Type B pancreatic cell (in vitro differentiated cells): ENCODE measurements at places on chromosomes 7 and 10. TPM values are rescaled to one million over a fixed set of nuclear protein-coding genes. Genes with fewer than 3 reads are reported as not detected.

The MMP21 gene
- total RNA-seq: 0.31 TPM in 1 of 2 replicates, not detected in the other

DNA sequence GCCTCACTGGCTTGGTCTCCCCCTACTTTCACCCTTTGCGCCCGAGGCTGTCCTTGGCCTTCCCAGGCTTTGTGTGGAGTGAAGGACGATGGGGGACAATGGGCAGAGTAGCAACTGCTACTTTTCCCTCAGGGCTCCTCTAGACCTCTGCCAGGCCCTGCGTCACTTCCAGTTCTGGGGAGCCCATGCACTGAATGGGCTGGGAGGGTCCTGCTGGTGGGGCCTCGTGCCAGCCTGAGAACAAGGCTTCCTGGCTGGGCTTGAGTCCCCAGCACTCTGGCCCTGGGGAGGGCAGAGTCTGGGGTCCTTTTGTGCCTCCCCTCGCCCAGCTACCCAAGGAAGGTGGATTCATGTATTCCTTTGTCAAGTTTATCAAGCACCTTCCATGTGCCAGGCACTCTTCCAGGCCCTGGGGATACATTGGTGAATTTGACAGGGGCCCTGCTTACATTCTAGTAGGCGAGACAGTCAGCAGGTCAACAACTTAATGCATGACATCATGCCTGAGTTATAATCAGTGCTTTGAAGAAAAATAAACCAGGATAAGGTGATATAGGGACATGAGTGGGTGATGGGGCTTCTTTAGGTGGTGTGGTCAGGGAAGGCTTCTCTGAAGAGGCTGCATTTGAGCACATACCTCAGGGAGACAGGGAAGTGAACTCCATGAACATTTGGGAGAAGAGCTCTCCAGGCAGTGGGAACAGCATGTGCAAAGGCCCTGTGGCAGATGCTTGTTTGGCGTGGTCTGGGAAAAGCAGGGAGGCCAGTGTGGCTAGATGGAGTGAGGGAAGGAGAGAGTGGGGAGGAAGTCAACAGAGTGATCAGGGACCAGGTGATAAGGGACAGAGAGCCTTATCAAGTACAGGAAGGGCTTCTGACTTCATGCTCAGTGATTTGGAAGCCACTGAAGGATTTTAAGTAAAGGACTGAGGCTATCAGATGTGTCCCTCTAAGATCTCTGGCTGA, 14.1 kb downstream of the ZMIZ1 start:
- no peak for DNase-seq

The TMEM236 gene
- 11.6 and 14.7 TPM in 2 replicates for total RNA-seq

DNA sequence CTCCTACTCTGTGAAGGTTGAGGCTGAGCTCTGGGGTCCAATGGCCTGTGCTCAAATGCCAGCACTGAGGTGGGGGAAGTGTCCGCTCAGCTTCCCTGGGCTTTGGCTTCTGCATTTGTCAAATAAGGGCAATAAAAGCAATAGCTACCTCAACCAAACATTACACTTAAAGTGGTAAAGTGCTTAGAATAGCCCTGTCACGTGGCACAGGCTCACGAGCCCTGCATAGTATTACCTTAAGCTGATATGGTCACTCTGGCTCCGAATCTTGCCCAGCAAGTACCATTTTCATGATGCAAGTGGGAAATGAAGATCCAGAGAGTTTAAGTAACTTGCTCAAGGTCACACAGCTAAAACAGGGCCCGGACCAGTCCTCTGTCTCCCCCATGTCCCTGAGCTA, 451.1 kb upstream of the ZMIZ1 start:
- DNase-seq: no peak

DNA sequence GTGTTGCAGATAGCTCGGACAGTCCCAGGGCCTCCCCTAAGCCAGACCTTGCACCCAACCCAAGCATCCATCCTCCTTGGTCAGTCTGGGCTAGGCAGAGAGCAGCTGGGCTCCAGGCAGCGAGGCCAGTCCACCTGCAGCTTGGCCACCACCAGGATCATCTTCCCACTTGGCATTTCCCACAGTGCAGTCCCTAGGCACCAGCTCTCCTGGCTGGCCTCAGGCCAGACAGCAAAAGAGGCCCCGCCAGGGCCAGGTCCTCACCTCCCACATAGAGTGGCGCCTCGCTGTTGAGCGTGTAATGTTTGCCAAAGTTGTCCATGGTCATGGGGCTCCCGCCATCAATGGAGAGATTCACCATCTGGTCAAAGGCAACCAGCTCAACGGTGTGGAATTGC, 171.7 kb downstream of the LCOR start:
- no peak for DNase-seq

GRCh38 chr7:96205665-96206064, 116.2 kb downstream of the SLC25A13 start:
- no peak for DNase-seq
